ENCODE measurements at places on chromosomes 2 and 18. TPM values are rescaled to one million over a fixed set of nuclear protein-coding genes. Genes with fewer than 3 reads are reported as not detected.

Gene REL
- 6.2 TPM for total RNA-seq

Gene GALR1
- total RNA-seq = not detected

Gene UGT1A4
- total RNA-seq = not detected

Gene TAF1B
- total RNA-seq = 41.3 TPM

Gene DUSP19
- total RNA-seq = 2.4 TPM

Gene TMEM178A
- total RNA-seq = 0.29 TPM

Gene FSIP2
- total RNA-seq = under 0.01 TPM

Gene ANKRD30B
- total RNA-seq = 11.5 TPM

Gene HOXD11
- total RNA-seq = not detected

Gene PJVK
- total RNA-seq = 2.5 TPM

Gene MYCN
- total RNA-seq = not detected

Gene LYG2
- not detected for total RNA-seq

Gene AKAIN1
- total RNA-seq = not detected

Gene TMEFF2
- total RNA-seq = under 0.01 TPM

Gene OSR1
- total RNA-seq = 15.2 TPM

Gene CFAP53
- 0.36 TPM for total RNA-seq
